ENCODE measurements at places on chromosomes 5 and 9.

DNA sequence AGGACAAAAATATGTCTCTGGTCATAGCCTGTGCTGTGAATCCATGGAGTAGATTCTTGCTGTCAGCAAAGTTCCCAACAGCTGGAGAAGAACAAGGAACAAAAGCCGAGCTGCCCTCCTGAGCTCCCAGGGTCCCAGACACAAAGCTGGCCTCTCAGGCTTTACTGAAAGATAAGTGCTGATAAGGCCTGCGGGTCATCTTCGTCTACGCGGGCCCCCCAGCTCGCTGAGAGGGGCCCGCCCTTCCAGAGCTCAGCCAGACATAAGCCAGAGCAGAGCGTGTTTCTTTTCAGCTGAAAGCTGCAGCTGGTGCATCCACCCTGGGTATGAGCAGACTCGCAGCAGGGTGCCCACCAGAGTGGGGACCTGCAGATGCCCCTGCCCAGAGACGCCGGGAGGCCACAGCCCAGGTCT, 84.7 kb downstream of the HSD17B3 start:
- no peak for DNase-seq

- DNase-seq: peak; percentile 33
These were observed 467 bp downstream of the CNOT6 start for GRCh38 chr5:180494510-180495181.

- DNase-seq: no peak
These were observed 255.5 kb upstream of the SEMA6A start for GRCh38 chr5:116830079-116830478.

GRCh38 chr5:160923411-160923810, 71.4 kb upstream of the ATP10B start:
- no peak for DNase-seq

DNA sequence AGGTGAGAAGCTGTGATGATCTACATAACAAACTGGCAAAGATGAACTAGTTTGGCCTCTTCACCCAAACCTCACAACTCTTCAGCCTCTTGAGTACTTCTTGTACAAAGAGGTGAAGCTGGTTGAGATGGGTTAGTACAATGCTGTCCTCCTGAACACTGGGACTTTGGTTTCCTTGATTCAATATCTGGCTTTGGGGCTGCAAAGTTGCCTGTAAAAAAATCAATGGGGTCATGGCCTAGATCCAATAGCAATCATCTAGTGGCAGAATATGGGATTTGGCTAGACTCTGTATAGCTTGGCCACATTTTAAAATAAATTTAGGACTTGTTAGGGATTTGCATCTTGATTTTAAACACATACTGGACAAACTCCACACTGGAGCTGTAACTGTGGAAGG, 179.1 kb downstream of the ADAMTS12 start:
- no peak for DNase-seq

DNA sequence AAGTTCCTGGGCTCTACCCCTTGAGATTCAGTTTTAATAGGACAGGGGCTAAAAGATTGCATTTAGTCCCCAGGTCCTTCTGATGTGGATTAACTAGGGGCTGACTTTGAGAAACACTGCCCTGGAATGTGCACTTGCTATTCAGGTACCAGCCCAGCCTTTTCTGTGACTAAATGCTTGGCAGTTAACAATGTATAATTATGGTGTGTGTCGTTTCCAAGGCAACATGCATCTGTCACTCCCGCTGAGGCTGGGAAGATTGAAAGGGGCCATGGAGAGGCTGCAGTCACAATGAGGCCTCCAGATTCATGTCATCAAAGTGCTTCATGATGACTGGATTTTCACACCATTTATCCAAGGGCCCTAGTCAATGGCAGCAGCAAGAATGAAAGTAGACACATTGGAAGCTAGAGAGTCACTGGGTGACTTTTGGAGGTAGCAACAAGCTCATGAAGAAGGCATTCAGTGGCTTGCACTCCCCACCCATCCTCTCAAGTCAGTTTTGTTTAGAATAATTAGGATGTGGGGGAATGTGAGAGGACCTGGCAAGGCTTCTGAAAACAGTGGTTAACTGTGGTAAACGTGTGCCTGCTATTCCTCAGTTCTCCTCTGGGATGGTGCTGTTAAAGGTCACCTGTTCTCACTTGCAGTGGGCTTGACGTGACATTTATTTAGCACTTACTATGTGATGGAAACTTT, 28.3 kb downstream of the RAI14 start:
- no peak for DNase-seq
